ENCODE measurements at places on chromosomes 1 and 21.
A peak's percentile ranks its signal among the peaks of the same experiment; 100 is the strongest.

DNA sequence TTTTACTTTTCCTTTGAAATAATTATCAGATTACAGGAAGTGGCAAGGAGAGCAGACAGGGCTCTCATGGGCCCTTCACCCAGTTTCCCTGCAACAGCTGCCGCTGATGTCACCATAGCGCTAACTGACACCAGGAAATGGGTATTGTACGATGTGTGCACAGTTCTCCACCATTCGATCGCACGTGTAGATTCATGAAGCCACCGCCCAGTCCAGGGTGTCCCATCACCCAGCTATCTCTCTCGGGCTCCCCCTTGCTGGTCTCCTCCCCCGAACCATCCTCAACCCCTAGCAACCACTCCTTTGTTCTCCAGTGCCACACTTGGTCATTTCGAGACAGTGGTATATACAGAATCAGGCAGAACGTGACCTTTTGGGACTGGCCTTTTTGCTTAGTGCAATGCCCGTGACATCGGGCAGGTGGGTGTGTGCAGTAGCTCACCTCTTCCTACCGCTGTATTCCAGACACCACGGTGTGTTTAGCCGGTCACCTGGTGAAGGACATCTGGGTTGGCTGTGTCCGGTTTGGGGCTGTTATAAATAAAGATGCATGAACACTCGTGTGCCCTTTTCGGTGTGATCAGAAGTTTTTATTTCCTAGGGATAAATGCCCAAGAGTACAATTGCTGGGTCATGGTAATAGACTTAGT is 118.4 kb downstream of the CRYAA start:
- DNase-seq: no peak

GRCh38 chr1:10909697-10910680 is 102.5 kb upstream of the TARDBP start:
- no peak for DNase-seq

- no peak for DNase-seq
Observed at GRCh38 chr1:91499904-91500755, 521 bp upstream of the CDC7 start.

DNA sequence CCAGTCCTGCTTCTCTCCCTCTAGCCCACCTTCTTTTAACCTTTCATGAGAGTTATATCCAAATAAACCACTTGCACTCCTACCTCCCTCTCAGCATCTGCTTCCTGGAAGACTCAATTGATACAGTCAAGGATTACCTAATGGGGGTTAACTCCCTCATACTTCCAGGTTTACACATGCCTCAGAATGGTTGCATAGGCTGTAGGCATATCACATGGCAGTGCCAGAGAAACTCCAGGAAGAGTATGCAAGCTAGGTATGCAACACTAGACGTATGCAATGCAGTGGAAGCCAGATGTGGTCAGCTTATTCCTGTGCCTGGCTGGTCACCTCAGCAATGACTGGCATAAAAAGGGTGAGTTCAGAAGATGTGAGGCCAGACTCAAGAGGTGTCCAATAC is 32.7 kb upstream of the VANGL1 start:
- DNase-seq: no peak

- no peak for DNase-seq
Observed at GRCh38 chr1:79519084-79519760, 512.7 kb upstream of the ADGRL4 start.

DNA sequence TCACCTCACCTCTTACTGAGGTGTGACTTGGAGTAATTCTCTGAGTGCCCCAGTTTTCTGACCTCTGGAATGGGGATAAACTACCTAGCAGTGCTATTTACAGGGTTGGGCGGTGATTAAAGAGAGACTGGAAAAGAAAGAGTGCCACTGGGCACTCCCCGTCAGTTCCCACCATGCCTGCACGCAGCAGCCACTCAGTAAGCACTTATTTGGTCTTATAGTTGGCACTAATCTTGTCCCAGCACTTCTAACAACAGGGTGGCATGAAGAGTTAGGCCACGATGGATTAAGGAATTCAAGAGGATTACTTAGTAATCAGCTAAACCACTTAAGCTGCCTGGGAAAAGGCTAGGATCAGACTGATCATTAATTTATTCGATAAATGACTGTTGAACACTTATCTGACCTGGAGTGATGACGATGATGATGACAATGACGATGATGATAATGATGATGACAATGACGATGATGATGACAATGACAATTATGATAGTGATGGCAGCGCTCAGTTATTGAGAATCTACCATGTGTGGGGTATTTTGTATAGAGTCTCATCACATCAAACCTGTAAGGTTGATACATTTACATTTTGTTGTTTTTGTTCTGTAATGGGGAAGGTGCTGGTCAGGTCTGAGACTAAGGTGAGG is 5.4 kb downstream of the CITED4 start:
- DNase-seq: no peak

GRCh38 chr1:77489910-77490309 is 192.5 kb downstream of the ZZZ3 start:
- DNase-seq: no peak

GRCh38 chr1:178726087-178726517 is 1.1 kb downstream of the RALGPS2 start:
- peak; percentile 41 for DNase-seq

- DNase-seq: no peak
Observed at GRCh38 chr1:2596530-2597333, 10.2 kb downstream of the PRXL2B start.

DNA sequence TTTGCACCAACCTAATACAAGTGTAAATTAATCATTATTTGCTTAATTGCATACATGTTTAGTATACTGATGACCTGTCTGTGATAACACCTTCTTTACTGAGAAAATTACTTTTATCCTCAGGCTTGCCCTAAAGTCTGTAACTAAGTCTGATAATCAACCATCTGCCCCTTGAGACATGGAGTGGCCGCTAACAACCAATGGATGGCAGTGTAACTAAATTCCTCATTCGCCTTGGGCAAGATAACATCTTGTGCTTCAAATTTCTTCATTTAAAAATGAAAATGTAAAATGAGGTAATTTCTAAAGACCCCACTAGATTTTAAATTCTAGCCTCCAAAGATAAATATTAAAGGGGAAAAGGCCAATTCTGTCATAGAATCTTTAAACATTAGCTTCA is 85.1 kb downstream of the ENAH start:
- no peak for DNase-seq

GRCh38 chr1:73327180-73327793 is 870.7 kb downstream of the LRRIQ3 start:
- DNase-seq: no peak

DNA sequence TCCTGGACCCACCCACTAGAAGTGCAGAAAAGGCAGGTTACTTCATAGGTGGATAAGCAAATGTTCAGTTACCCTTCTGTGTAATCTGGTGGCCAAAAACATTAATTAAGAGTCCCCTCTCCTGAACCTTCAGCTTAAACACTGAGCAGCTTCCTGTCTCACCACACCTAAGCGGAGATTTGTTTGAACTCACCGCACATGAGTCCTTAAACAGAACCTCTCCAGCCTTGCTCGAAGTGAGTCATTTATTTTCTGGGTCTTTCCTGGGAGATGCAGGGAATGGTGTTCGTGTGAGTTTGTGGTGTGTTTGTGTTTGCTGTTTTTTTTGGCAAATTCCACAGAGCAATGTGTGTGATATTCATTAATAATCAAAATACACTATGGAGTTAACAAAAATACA is 7.6 kb upstream of the FNBP1L start:
- no peak for DNase-seq

- no peak for DNase-seq
Observed at GRCh38 chr1:60874718-60875117, 207.6 kb upstream of the NFIA start.

GRCh38 chr1:156926175-156926574 is 5.7 kb downstream of the LRRC71 start:
- DNase-seq: no peak

DNA sequence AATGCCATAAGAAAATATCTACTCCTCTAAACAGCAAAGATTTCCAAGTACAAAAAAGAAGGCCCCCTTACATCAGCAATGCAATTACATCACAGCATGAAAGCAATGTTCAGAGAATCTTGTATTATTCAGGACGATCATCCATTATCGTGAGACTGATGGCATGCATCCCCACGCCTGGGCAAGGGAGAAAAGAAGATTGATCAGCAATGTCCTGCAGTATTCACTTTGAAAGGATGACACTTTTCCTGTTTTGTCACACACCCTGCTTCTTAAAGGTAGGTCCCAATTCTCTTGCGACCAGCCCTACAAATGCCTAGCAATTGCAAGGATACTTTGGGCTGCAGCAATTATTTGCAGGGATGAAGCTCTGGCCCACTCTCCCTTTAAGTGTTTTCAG is 108.7 kb downstream of the TOMM20 start:
- DNase-seq: no peak

- no peak for DNase-seq
Observed at GRCh38 chr1:214665606-214666110, 62.7 kb downstream of the CENPF start.
